Choroid plexus epithelial cell (primary cell): ENCODE measurements at places on chromosomes 3 and 15.

GRCh38 chr3:36197151-36197550, 183.2 kb upstream of the STAC start:
- DNase-seq = no peak

DNA sequence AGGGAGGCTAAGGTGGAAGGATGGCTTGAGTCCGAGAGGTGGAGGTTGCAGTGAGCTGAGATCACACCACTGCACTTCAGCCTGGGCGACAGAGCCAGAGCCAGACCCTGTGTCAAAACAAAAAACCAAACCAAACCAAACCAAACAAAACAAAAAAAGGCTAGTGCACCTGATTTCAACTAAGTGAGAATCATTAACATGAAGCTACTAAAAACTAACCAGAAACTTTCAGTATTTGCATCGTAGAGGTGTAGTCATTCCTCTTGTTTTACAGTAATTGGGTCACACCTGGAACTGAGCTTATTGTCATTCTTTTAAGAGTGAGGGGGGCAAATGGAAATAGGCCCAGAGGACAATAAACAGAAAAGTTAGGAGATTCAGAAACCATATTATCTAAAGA, 58.5 kb downstream of the ST6GAL1 start:
- DNase-seq = no peak

- DNase-seq = no peak
Observed at GRCh38 chr3:9902372-9903237, at the start of gene IL17RE. TSS of gene IL17RE (plus strand) at chr3:9902848. CDS start at chr3:9902933, 85 bp downstream.

GRCh38 chr3:183100376-183100775, 1.1 kb upstream of the MCCC1 start:
- peak; percentile 39 for DNase-seq

GRCh38 chr15:44102675-44103254, 92.3 kb downstream of the FRMD5 start:
- DNase-seq = peak; percentile 99

GRCh38 chr15:100687582-100688141, 85.3 kb downstream of the ASB7 start:
- peak; percentile 82 for DNase-seq

GRCh38 chr3:32816439-32817256, 1.1 kb upstream of the TRIM71 start:
- DNase-seq = peak; percentile 21

DNA sequence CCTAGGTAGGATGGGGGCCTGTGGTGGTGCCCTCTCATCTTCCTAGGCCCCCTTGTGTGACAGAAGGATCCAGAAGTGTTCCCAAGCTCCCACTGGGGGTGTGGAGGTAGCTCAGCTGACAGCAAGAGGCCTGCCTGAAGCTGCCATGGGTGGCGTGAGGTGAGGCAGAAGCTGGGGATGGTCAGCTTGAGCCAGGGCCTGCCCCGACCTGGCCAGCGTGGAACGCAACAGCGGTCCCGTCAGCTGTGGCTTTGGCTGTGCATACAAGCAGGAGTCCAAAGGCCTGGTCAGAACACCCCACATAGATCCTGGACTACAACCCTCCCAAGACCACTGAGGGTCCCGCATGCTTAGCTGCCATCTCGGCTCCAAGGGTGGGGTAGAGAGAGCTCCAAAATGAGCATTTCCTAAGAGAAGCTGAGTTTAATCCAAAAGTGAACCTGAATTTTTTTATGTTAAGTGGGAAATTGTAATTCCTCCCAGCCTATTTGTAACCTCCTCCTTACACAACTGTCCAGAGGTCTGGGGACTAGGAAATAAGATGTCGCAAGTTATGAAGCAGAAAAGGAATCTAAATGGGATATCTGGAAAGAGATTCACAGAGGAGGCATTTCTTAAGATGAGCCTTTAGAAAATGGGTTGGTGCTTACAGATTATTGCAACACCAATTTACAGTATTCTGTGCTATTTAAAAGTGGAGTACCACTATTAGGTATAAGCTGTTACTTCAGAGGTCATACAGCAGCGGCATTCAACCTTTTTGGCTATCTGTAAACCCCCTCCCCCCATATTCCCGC, 9.9 kb upstream of the PLA2G4D start:
- DNase-seq = no peak

DNA sequence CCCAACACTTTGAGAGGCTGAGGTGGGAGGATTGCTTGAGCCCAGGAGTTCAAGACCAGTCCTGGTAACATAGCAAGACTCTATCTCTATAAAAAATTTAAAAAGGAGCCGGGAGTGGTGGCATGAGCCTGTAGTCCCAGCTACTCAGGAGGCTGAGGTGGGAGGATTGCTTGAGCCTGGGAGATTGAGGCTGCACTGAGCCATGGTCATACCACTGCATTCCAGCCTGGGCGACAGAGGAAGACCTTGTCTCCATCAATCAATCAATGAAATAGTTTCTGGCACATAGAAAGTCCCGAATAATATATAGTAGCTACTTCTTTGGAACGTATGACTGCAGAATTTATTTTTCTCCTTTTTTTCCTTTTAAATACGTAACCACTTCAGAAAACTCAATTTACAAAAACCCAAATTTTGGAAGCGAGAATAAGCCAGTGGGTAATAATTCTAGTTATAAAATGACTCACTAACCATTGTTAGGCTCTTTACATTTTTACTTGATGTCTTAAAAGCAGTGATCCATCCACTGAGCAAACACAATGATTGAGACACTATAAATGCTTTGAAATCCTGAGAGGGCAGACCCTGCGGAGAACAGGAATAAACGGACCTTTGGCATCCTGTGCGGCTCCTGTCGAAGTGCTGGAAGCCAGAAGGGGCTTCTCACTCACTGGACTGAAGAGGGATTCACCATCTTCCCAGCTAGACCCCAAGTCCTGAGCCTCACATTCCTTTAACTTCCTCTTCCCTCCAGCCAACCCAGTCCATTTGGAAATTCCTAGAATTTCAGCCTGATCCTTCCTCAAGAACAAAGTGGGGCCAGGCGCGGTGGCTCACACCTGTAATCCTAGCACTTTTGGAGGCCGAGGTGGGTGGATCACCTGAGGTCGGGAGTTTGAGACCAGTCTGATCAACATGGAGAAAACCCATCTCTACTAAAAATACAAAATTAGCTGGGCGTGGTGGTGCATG, 68.4 kb upstream of the MFGE8 start:
- DNase-seq = no peak

- no peak for DNase-seq
Observed at GRCh38 chr3:190849607-190850006, 12.9 kb downstream of the GMNC start.

DNA sequence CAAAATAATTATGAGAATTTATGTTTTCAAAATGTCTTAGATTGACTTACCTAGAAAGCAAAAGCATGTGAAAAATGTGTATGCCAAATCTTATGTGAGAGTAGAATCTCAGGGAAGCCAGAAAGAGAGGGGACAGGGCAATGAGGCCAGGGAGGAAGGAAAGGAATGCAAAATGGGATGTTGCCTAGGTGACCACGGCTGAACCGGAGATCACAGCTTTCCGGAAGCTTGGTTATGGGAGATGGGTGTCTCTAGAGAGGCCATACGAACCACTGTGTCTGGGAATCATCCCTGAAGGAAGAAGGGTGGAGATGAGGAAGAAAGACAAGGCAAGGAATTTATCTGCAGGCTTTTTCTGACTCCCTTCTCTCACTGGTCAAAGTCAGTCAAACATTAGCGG, 76.0 kb downstream of the SUCLG2 start:
- no peak for DNase-seq

GRCh38 chr3:7960601-7961000, 541.0 kb upstream of the LMCD1 start:
- DNase-seq = no peak

- DNase-seq = peak; percentile 60
Observed at GRCh38 chr15:83854321-83854720, 200.4 kb downstream of the ADAMTSL3 start.

- no peak for DNase-seq
Observed at GRCh38 chr3:73423116-73423515, 201.6 kb downstream of the PDZRN3 start.

- DNase-seq = no peak
Observed at GRCh38 chr3:26522919-26523318, 99.7 kb upstream of the LRRC3B start.

GRCh38 chr3:136305879-136306278, 55.7 kb downstream of the PCCB start:
- no peak for DNase-seq

- no peak for DNase-seq
Observed at GRCh38 chr3:192169332-192169915, 557.9 kb downstream of the FGF12 start.

DNA sequence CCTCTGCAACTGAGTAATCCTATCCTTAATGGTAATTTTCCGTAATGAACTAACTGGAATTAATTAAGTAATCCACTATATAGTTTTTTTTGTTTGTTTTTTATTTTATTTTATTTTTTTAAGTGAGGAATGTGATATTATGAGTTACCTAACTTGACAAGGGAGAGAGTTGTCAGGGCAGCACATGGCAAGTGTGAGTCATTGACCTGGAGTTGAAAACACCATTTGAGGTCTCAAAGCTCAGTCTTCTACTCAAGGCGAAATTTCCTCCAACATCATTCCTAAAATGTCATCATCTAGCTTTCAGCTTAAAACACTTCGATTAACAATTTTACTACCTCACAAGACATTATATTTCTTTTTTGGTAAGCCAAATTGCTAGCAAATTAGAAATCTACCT, 87.8 kb downstream of the NECTIN3 start:
- DNase-seq = peak; percentile 82

GRCh38 chr15:93026380-93026817, 62.6 kb downstream of the RGMA start:
- no peak for DNase-seq

- DNase-seq = no peak
Observed at GRCh38 chr3:27756877-27757276, 34.8 kb upstream of the EOMES start.

GRCh38 chr3:180325958-180326357, 276.0 kb upstream of the TTC14 start:
- no peak for DNase-seq

DNA sequence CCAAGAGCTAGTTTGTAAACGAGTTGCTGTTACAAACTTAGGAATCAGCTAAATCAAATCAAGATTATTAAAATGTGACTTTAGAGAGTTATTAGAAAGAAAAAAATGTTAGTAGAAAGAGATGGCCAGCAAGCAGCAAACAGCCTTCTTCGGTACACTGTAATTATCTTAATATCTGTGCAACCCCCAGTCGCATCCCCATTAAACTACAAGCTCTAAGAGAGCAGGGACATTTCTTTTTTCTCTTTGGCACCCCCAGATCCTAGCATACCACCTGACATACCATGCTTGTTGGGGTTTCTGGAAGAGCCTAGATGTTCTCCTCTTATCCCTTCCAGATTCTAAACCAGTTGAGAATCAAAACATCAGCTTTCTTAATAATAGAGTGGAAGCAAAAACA, 45.1 kb upstream of the LIPC start:
- no peak for DNase-seq

DNA sequence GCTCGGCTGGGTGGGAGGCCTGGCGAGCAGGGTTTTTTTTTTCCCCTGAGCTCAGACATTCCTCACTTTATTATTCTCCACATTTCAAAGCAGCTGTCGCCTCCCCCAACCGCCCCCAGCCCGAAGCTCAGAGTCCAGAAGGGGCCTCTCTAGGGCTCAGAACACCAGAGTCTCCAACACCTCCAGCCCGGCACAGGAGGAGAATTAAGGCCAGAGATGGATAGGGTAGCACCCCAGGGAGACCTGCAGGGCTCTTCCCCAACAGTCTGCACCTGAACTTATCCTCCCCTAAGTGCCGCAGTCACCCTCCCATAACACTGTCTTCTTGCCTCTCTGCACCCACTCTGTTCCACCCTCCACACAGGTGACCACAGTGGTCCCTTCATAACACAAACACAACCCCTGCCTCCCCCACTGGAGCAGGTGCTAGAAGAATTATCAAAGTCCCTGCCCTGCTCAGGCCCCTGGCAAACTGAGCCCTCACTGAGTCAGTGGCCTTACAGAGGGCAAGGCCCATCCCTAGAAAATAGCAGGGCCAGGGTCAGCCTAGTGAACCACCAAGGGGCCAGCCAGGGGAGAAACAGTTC, 14.1 kb downstream of the MYL3 start:
- no peak for DNase-seq

DNA sequence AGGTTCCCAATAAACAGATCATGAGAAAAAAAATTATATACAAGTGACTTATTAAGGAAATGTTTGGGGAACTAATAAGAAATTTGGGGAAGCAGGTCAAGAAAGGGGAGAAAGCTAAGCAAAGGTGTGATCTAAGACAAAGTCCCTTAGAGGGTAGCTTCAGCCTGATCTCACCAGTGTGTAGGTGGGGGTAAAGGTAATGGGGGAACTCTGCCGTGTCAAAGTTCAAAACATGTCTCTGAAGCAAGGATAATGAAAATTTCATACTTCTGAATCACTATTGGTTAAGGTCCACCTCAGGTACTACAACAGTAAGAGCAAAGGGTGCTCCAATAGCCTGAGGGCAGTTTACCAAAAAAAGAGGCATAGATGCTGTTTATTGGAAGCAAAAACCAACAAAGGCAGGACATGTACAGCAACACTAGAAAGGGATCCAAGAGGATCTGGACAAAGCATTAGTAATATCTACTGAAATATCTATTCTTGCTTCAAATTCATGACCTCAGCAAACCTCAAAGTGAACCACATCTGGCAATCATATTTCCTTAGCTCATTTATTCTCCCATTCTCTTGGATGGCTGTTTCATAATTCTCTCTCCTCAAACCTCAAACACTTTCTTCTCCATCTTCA, 6.9 kb downstream of the ACAD11 start:
- peak; percentile 69 for DNase-seq

DNA sequence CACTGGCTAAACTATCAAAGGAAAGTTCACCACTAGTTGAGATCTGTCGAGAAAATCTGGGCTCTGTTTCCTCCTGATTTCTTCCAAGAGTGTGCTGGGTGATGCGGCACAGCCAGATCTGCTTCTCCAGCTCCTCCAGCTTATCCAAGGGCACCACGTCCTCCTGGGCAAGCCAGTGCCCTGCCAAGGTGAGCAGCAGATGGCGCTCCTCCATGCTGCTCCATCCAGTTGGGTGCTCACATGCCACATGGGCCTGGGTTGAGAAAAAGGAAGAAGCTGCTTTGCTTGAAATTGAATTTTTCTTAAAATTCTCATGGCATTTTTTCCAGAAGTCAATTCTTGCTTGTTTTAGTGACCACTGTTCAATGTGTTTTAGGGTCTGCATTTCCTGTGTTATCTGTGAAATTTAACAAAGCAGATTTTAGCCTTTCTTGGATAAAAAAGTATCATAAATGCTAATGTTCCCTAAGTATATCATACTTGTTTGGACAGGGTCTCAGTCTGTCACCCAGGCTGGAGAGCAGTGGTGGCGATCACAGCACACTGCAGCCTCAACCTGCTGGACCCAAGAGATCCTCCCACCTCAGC, 47.3 kb downstream of the EIF3J start:
- peak; percentile 37 for DNase-seq

- DNase-seq = peak; percentile 68
Observed at GRCh38 chr15:74365598-74366445, 1.6 kb downstream of the CYP11A1 start.

GRCh38 chr3:195854628-195855294, 43.0 kb upstream of the MUC4 start:
- DNase-seq = no peak

DNA sequence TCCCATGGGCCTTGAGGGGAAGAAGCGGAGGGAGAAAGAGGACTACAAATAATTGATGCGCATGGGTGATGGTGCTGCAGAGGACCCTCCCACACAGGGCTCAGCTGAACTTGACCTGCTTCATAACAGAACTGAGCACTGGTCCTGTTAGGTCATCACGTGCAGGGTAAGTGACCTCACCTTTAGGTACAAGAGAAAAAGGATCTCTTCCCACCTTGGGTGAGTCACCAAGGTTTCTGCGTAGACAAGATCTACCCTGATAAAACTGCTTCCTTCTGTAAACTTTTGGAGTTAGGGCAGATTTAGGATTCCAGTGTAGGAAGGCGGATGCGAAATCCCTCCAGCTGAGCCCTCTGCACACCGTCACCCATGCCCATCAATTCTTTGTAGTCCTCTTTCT, 67.1 kb downstream of the FEM1B start:
- DNase-seq = no peak
